ENCODE measurements at places on chromosomes 5 and 9. TPM values are rescaled to one million over a fixed set of nuclear protein-coding genes. Genes with fewer than 3 reads are reported as not detected.
A peak's percentile ranks its signal among the peaks of the same experiment; 100 is the strongest.

GRCh38 chr5:158898185-158899177 lies 201.2 kb downstream of the EBF1 start:
- no peak for DNase-seq

DNA sequence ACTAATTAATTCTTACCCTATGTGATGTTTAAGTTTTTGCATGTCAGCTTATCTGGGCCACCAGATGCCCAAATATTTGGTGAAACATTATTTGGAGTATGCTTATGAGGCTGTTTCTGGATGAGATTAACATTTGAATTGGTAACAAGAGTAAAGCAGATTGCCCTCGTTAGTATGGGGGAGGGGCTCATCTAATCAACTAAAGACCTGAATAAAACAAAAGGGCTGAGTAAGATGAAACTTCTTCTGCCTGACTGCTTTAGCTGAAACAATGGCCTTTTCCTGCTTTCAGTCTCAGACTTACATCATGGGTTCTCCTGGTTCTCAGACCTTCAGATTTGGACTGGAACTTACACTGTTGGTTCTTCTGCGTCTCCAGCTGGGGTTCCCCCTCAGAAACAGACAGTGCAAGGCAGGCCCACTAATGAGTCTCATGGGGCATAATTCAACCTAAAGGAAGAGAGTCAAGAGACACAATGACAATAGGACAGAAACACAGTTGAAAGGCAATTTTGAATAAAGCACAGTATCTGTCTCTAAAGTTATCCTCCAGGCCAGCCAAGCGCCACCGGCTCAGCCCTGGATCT lies 288.4 kb downstream of the CAAP1 start:
- no peak for DNase-seq

- DNase-seq, result peak; percentile 88
Observed at GRCh38 chr5:67165526-67166459, 30.8 kb downstream of the CD180 start.

DNA sequence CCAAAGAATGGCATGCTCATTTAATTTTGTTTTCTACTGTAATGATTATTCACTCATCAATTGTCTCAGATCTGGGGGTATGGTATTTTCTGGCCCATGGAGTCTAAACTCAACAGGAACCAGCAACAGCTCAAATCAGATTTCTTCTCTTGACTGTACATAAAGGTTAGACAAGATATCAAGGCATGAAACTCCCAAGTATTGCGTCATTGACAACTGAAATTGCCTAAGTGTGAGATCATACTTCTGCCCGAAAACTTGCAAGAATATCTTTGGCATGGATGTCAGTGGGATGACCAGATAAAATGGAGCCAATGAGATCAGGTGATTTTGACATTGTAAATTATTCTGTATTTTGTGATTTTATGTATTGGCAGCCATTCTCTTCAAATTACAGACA lies 141.7 kb upstream of the STK32A start:
- no peak for DNase-seq

DNA sequence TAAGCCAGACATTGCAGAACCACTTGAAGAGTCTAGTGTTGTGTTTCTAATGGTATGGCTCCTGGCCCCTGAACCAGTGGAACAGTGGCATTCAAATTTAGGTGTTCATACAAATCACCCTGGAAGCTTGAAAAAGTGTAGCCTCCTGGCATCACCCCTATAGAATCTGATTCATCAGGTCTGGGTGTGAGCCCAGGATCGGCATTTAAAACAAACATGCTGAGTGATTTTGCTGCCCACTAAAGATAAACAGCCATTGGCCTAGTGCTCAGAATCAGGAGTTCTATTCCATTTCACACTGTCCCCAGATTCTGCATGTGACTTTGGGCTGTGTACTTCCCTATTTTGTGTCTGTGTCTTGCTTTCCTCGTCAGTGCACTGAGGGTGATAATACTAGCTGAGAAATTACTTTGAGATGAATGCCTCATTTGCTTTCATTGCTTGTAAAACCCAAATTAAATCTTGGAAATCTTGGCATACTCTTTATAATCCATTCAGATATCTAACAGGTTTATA lies 241.5 kb upstream of the CLINT1 start:
- no peak for DNase-seq

DNA sequence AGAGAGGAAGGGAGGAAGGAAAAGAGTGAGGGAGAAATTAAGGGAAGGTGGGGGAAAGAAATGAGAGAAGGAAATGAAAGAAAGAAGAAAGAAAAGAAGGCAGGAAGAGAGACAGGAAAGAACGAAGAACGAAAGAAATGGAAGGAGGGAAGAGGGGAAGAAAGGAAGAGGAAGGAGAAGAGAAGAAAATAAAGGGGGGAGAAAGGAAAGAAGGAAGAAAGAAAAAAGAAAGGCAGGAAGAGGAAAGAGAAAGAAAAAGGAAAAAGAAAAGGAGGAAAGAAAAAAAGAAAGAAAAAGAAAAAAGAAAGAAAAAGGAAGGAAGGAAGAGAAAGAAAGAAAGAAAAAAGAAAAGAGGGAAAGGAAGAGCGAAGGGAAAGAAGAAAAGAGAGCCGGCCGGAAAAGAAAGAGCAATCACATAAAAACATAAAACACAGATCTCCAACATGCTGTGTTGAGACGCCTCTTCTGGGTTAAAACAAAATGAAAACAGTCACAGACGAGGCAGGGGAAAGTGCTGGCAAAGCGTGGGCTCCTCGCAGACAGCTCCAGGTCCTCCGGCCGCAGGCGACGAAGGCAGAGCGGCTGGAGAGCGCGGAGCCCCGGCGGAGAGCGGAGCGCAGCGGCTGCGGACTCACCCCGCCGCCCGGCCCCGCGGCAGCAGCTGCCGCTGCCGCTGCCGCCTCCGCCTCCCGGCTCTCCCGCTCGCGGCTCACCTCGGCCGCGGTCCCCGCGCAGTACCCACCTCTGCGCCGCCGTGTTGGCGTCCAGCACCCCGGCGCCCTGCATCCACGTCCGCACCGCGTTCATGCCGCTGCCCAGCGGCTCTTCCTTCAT lies 896 bp downstream of the EBF1 start:
- DNase-seq, result peak; percentile 24

SLC46A2 gene
- not detected for total RNA-seq

RGS7BP gene
- total RNA-seq, result not detected

SPINK7 gene
- not detected for total RNA-seq
